ENCODE measurements at places on chromosomes 13 and 19.

GRCh38 chr13:56697011-56697410, 443.7 kb upstream of the PRR20A start:
- no peak for DNase-seq

- DNase-seq = no peak
Measured at GRCh38 chr13:49403996-49404702, 39.7 kb downstream of the CAB39L start.

DNA sequence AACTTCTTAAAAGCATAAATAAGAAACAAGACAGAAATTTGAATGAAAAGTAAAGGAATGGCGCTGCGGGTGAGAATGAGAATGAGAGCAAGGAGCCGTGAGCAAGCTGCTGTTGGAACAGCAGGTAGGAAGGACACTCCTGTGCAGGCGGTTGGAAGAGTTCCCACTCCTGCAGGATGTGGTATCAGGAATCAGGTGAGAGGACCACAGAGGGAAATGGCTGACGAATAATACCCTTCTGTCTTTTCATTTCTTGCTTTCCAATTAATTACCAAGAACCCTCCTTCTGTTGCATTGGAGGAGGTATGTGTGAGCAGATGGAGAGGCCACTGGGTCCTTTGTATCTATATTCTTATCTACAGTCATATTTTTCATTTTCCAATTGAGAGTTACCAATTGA, 1504.2 kb downstream of the EFNB2 start:
- DNase-seq = no peak

GRCh38 chr13:81957121-81957520, 1616.2 kb upstream of the SPRY2 start:
- DNase-seq = no peak

DNA sequence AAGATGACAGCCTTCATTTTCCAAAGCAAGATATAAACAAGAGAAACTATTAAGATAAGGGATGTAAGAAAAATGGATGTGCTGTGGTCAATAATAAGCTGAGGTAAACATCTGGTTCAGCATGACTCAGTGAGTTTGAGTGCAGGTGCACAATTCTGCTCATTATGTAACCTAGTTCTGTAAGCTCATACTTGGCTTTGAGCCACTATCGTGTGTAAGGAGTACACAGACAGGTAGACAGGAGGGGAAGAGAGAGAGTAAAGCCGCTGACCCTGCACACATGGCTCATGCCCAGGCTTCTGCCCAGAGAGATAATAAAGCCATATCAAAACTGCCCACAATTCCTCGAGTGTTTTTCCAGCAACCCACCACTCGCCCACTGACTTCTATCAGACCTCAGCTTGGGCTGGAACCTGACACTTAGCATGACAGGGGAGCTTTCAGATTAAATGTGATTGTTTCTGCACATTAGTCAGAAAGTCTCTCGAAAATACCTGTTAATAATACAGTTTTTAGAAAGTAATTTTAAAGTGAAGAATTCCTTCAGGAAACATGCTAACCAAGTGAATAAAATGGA, 51.7 kb downstream of the ZNF91 start:
- DNase-seq = no peak

- DNase-seq = no peak
Measured at GRCh38 chr13:42148538-42148937, 100.1 kb downstream of the DGKH start.

DNA sequence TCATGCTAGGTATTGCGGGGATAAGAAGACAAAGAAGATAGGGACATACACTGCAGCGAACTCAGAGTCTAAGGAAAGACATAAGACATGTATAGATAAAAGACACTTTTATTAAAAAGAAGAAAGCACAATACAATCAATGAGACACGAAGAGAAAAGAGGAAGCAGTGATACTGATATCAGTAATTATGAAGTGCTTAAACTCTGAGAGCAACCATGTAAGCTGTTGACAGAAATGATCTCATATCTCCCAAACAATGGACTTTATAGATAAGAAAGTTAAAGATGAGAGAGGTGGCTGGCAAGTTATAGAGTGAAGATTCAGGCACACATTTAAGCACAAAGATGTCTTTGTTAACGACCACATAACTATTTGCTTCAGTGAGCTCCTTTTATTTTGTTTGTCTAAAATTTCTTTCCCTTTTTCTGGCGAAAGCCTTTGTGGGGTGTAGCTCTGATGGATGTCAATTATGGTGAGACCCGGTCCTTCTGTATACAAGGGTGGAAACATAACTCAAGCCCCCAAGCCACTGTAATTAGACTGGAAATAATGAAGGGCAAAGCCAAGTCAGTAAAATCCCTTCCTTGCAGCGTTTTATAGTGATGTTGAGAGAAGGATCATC, 818.0 kb upstream of the SLC10A2 start:
- no peak for DNase-seq

- no peak for DNase-seq
Measured at GRCh38 chr19:39263912-39264305, 4.3 kb upstream of the IFNL2 start.

- DNase-seq = peak; percentile 28
Measured at GRCh38 chr13:66348745-66349690, 881.1 kb downstream of the PCDH9 start.

GRCh38 chr19:28633319-28634018, 579.5 kb downstream of the UQCRFS1 start:
- DNase-seq = no peak

DNA sequence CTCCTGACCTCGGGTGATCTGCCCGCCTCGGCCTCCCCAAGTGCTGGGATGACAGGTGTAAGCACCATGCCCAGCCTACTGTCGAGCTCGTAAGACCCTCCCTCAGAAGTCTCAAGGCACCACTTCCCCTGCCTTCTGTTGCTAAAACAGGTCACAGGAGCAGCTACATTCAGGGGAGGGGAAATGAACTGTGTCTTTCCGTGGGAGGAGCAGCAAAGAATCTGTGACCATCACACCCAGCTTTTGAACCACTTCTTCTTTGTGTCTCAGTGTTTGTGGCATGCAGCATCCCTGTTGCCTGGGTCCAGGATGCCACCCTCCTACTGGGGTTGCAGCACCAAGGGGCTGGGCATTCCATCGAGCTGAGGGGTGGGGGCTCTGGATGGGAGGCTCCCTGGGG, 7.7 kb upstream of the CSNK1G2 start:
- no peak for DNase-seq

Data from anterior cingulate cortex (tissue), 58 donors.